ENCODE measurements at places on chromosomes 11 and 22. TPM values are rescaled to one million over a fixed set of nuclear protein-coding genes. Genes with fewer than 3 reads are reported as not detected.

GRCh38 chr11:34604145-34604544 is 16.7 kb upstream of the EHF start:
- DNase-seq, result no peak

MYOD1 gene
- total RNA-seq, result 0.15 TPM

GRCh38 chr11:20397281-20397680 is 9.8 kb downstream of the PRMT3 start:
- peak; percentile 23 for DNase-seq

BLID gene
- not detected for total RNA-seq

C22orf42 gene
- not detected for total RNA-seq

GRCh38 chr11:128517451-128518230 is 69.7 kb downstream of the ETS1 start:
- no peak for DNase-seq

GRCh38 chr11:110147962-110148709 is 54.9 kb downstream of the ZC3H12C start:
- DNase-seq, result no peak

SPDYC gene
- total RNA-seq, result not detected

- DNase-seq, result no peak
Observed at GRCh38 chr11:119672597-119672996, 56.4 kb downstream of the NECTIN1 start.

Data from NCI-H460 (cell line).